RWPE2 (cell line): ENCODE measurements at places on chromosomes 11 and 22.

GRCh38 chr11:73294604-73295003, 13.5 kb upstream of the ARHGEF17 start:
- DNase-seq: no peak

DNA sequence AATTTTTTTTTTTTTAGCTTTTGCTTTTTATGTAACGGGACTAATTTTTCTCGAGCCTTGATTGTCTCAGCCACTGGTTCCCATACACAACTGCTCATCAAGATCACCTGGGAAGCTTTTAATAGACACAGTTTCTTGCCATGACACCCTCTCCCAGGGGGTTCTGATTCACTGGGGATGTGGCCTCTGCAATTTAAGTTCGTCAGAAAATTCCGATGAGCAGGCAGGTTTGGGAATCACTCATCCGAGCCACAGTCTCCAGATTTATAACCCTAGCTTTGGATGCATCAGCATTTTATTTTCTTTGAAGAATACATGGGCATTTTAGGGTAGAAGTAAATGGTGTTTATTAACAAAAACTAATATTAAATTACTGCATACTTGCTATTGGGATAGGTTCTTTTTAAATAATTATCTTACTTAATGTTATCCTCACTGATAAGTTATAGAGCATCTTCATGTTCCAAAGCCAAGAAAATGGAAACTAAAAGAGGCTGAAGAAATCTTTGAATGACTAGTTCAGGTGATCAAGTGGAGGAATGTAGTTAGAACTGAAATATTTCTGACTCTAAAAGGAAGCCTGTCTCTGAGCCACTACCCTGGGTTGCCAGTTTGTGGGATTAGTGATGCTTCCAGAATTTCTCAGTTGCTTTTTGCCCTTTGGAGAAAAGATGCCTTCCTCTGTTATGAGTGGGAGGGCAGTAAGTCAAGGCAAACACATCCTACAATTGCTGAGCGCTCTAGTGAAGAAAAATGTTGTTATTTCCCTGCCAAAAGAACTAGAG, 319.0 kb downstream of the DDX10 start:
- DNase-seq: no peak

DNA sequence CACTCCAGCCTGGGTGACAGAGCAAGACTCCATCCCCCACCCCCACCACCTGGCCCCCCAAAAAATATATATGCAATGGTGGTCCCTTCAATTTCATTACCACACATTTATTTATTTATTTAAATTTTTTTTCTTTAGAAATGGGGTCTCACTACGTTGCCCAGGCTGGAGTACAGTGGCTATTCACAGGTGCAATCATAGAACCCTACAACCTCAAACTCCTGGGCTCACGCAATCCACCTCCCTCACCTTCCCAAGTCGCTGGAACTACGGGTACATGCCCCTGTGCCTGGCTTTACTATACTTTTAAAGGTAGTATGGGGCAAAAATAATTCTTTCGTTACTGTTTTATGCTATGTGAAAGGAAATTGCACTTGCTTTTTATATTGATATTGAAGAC, 50.9 kb upstream of the EP300 start:
- no peak for DNase-seq

GRCh38 chr22:26445577-26446275, 16.7 kb downstream of the ASPHD2 start:
- DNase-seq: no peak

GRCh38 chr11:67466962-67467771, 1.9 kb downstream of the TMEM134 start:
- DNase-seq: no peak

DNA sequence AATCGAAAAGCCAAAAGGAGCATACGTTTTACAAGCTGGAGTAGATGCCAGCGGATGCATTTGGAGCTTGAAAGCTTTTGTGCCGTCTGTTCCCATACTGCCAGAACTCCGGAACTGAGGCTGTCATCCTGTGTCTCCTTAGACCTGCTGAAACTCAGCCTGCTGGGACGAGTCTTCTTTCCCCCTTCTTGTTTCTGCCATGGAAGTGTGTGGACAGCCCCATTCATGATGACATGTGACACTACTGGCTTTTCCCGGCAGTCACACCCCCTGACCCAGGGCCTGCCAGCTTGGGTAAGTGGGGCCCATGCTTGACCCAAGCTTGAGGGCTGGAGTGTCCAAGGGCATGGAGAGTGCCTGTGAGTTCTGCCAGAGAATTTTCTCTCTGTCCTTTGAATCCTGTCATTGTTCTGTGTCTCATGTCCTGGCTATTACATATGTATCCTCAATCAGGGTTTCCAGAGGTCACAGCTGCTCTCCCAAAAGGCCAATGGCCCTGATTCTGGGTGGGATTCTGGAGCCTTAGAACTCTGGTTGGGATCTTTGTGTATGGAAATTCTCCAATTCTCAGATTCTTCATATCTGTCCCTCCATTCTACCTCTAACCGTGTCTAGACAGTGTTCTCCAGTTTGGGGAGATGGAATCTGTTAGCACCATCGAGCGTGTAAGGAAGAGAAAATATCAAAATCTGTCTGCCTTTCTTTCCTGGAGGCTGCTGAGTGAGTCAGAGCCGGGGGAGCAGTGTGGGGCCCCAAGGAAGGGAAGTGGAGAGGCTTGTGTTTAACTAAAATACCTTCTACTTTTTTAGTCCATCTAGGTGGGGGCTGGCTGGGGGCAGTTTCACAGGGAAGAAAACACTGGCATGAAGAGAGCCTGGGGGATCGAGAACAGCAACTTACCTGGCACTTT, 73.2 kb downstream of the KIAA1671 start:
- DNase-seq: no peak

- no peak for DNase-seq
Measured at GRCh38 chr11:70038034-70038834, 39.9 kb upstream of the ANO1 start.

DNA sequence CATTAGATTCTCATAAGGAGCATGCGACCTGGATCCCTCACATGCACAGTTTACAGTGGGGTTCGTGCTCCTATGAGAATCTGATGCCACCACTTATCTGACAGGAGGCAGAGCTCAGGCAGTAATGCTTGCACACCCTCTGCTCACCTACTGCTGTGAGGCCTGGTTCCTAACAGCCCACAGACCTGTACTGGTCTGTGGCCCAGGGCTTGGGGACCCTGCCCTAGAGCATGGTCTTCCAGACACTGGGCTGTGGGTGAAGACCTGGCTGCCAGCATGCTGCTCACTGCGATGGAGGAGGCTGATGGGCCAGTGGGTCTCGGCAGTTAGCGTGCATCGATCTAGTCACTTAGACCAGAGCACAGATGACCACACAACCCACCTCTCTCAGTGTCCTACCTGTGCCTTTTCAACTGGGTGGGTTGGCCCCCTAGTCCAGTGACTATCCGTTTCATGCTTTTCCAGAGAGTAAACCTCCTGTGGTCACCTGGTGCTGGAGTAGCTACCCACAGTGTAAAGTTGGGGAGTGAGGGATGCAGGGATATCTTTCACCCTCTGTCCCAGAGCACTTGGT, 21.1 kb downstream of the MED15 start:
- DNase-seq: no peak

DNA sequence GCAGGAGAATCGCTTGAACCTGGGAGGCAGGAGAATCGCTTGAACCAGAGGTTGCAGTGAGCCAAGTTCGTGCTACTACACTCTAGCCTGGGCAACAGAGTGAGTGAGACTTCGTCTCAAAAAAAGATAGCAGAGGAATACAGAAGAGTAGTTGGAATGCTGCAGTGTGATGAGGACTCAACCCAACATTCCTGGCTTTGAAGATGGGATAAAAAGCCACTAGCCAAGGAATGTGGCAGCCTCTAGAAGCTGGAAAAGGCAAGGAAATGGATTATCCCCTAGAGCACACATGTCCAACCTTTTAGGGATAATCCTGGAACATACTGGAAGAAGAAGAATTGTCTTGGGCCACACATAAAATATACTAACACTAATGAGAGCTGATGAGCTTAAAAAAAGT, 13.9 kb downstream of the SLC25A17 start:
- no peak for DNase-seq

- no peak for DNase-seq
Measured at GRCh38 chr11:84224042-84224441, 937.9 kb upstream of the CCDC90B start.

GRCh38 chr11:95156916-95157541, 67.4 kb downstream of the ENDOD1 start:
- no peak for DNase-seq

GRCh38 chr11:72962084-72962483, 147.9 kb downstream of the ATG16L2 start:
- no peak for DNase-seq

- no peak for DNase-seq
Measured at GRCh38 chr11:19389787-19390303, 149.1 kb upstream of the E2F8 start.

- DNase-seq: no peak
Measured at GRCh38 chr22:27588268-27588667, 213.3 kb downstream of the MN1 start.

DNA sequence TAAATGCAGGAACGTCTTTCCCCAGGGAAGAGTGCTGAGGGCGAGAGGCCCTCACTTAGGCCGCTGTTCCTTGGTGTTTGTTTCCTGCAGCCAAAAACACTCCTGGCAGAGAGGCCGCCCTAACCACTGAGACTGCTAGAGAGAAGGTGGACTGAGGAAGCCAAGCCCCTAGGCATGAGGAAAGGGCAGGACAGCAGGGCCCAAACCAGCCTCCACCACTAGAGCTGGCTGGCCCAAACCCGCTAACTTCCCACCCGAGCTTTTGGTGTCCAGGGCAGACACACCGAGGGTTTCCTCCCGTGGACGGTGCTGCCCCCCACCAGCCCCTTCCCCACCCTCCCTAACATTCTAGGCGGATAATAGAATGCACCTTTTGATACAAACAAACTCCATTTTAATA, 6.0 kb downstream of the FGF19 start:
- DNase-seq: no peak

DNA sequence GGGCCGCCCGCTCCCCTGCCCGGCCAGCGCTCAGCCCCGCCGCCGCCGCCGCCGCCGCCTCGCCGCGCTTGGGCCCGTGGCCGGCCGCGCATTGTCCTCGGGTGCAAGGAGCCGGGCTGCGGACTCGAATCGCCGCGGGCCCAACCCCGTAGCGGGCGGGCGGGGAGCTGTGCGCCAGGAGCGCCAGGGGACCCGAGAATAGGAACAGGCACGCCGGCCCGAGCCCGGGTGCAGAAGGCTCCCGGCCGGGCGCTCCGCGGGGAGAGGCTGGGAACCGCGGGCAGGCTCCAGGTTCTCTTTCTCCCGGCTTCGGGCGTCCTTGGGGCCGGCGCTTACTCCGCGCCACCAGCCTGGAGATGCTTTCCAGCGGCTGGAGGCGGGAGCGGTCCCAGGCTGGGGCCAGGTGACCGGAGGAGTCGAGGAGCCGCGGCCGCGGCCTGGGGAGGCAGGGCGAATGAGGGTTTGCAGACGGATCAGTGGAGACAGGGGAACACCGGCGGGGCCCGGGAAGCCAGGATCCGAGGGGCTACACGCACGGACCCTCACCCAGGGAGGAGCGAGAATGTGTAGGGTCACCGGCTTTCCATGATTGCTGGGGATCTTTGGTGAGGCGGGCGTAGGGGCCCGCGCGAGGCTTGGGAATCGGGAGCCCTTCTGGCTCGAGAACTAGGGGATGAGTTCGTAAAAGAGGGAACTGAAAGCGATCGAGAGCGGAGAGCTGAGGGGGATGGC, 726 bp downstream of the PKNOX2 start:
- no peak for DNase-seq

- no peak for DNase-seq
Measured at GRCh38 chr11:9516113-9516512, 55.3 kb downstream of the ZNF143 start.

DNA sequence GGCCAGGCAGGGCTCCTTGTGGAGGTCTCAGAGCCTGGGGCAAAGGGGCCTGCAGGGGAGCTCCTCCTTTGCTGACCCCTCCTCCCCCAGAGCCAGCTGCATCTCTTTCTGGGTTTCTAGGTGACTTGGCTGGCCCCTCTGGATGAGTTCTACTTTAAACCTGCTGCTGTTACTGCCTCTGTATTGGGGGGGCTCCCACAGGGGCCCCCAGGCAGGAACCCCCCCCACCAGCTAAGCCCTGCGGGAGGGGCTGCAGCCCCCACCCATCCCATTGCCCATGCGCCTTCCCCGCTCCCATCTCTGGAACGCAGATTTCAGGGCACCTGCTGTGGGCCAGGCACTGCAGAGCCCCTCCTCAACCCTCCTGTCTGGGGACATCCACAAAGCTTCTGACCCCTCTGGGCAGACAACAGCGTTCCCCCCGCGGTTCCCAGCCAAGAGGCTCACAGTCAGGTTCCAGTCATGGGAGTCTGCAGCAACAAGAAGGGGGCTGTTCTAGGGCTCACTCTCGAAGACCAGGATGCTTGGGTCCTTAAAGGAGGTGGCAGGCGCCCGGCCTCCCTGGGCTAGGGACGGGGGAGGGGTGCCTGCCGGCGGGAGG, 815 bp upstream of the PLCB3 start:
- DNase-seq: no peak

GRCh38 chr11:107018902-107019493, 722 bp upstream of the GUCY1A2 start:
- peak; percentile 71 for DNase-seq

GRCh38 chr11:33263549-33263948, 6.4 kb downstream of the HIPK3 start:
- no peak for DNase-seq

GRCh38 chr22:39021552-39022250, 774 bp downstream of the APOBEC3D start:
- no peak for DNase-seq

GRCh38 chr11:87397011-87397865, 359.5 kb downstream of the TMEM135 start:
- DNase-seq: no peak

GRCh38 chr11:93939084-93939760, 81.9 kb upstream of the HEPHL1 start:
- DNase-seq: no peak

- no peak for DNase-seq
Measured at GRCh38 chr22:41799486-41800347, 762 bp upstream of the CCDC134 start.

DNA sequence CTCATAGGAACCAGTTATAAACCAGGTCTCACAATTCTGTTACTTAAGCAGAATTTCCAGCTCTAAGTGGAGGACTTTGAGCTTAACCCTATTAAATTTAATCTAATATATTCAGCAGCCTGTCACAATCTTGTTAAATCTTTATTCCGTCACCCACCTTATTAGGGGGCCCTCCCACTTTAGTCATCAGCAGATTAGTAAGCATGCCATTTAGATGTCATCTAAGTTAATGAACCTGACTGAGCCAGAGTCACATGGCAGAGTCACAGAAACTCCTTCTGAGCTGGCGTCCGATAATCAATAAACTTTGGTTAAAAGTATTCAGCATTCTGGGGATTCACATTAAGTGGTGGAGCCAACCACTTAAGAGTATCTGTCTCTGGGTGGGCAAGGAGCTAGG, 35.1 kb downstream of the TTC12 start:
- DNase-seq: no peak

- no peak for DNase-seq
Measured at GRCh38 chr11:118151431-118151830, 1.2 kb downstream of the SCN4B start.

DNA sequence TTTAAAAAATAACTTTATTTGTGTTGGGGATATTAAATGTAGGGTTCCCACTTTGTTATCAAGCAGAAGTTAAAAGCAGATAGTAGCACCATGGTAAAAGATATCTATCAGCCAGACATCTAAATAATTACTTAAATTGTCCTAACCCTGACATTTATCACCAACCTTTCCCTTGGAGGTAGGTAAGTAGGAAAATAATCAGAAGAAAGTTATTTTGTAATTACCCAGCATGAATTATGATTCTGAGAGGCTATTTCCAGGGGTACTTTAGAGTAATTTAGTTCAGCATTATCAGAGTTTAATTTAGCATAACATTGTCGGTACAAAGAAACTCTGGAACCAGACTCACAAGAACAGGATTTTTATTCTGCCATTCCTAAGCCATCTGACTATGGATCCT, 23.2 kb upstream of the LRRC55 start:
- no peak for DNase-seq
